ENCODE measurements at places on chromosomes 7 and 10.

- no peak for DNase-seq
These were observed 50.7 kb downstream of the MTURN start for GRCh38 chr7:30185496-30185895.

GRCh38 chr10:63634488-63635065, 113.4 kb downstream of the REEP3 start:
- DNase-seq: no peak

DNA sequence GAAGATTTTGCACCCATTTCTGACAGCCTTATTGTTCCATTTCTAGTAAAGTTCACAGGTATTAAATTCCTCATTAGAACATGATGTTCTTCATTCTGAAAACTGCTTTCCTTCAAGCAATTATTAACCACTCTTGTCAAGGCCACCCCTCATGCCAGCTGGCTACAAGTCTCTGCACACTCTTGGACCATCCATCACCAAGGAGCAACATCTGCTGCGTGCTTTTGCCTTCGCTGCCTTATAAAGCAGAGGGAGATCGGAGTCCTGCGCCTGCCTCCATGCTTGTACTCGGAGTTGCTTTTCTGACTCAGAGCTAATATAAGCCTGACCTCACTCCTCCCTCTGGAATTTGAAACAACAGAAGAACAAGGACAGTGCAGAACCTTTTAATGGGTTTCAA, 529.9 kb upstream of the DPP6 start:
- DNase-seq: no peak

- no peak for DNase-seq
These were observed 226.5 kb downstream of the NEBL start for GRCh38 chr10:20670579-20670978.

- no peak for DNase-seq
These were observed 1276.3 kb upstream of the AUTS2 start for GRCh38 chr7:68321776-68322496.

DNA sequence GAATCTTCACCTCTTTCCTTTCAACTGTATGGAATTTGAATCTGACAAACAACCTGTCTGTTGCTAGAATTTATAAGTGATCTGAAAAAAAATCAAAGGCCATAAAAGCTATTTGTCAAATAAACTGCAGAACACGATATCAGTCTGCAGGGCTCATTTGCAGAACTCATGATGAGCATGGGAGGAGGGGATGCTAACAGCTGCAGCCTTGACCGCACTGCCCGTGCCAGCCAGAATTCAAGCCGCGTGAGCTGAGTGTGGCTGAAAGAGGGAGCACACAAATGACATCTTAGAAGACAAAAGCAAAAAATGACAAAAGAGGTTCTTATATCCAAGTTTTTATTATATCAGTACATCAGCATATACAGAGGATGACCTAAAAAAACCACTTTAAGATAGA, 15.7 kb downstream of the LRRTM3 start:
- no peak for DNase-seq

GRCh38 chr10:80158126-80158525, 25.6 kb downstream of the PLAC9 start:
- no peak for DNase-seq

DNA sequence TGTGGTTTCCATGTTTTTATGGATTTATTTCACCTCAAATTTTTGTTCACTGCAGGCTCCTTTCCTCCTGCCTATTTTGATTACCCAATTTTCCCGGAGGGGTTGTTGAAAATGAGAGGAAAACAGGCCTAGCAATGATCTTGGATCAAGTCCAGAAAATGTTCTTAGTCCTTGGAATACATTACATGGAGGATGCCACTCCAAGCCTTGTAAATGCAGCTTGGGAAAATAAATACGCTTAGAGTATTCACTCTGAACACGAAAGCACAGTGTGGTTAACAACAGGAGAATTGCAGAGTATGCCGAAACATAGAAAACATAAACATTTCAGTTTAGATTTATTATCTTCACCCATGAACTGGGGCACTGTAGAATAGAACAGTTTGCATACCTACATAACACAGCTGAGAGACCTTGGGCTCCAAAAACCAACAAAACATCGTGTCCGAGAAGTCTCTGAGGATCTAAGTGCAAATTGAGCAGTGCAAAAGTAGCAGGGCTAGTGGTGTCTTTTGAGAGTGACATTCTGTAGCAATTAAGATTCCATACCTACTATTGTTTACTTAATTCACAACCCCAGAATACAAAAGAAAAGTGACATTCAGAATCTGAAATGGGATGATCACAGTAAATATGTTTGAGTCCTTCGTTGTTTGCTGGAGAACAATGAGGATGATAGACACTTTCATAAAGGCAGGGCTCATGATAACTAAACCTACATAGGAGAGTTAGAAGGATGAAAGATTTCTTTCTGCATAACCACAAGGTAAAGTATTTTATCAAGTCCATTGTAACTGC, 7.6 kb upstream of the CD36 start:
- no peak for DNase-seq

GRCh38 chr7:151549644-151550043, 29.9 kb upstream of the RHEB start:
- DNase-seq: no peak

- DNase-seq: peak; percentile 49
These were observed 56.4 kb upstream of the PFKP start for GRCh38 chr10:3010816-3011460.

DNA sequence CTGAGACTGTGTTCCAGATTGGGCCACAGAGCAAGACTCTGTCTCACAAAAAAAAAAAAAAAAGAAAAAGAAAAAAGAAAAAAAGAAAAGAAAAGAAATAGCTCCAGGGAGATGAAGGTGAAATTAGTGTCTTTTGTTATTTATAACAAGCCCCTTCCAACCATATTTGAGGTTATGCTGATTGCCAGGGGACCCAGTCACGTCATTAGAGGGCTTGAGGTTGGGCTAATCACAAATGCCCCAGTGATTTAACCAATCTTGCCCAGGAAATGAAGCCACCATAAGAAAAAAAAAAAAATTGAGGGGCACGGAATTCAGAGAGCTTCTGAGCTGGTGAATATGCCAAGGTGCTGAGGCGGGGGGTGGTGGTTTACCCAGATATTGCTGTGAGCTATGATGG, 11.3 kb upstream of the RNF216 start:
- no peak for DNase-seq

DNA sequence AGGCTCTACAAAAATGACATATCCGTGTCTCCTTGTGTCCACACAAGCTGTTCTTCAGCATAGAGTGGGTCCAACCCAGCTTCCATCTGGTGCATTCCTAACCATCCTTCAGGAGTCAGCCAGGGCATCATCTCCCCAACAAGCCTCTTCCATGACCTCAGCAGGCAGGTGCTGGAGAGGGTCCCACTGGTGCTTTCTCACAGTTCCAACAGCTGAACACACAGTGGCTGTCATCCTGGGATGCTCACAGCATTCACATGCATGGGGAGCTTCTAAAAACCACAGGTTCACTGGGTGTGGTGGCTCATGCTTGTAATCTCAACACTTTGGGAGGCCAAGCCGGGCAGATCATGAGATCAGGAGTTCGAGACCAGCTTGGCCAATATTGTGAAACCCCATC, 6.4 kb upstream of the CYP3A4 start:
- DNase-seq: no peak

- DNase-seq: no peak
These were observed 83.7 kb upstream of the EFCAB10 start for GRCh38 chr7:105664816-105665525.

- no peak for DNase-seq
These were observed 1.5 kb upstream of the CALML5 start for GRCh38 chr10:5500910-5501309.

- no peak for DNase-seq
These were observed 15.1 kb upstream of the SLC16A12 start for GRCh38 chr10:89550509-89550908.

DNA sequence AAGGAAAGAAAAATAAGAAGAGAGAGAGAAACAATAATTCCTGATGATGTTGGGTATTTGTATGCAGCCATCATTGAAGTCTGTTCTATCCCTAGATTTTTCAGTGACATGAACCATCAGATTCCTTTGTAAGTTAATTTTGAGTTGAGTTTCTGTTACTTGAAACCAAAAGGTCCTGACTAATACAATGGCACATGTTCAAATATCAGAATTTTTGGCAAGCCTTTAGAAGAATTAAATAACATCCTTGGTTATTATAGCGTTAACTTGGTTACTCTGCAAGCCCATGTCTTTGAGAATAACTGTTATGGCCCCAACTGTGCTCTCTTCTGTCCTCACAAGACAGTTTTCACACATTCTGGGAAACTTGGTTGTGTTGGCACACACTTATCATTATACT, 66.5 kb downstream of the SYPL1 start:
- DNase-seq: no peak

GRCh38 chr10:114313866-114314265, 74.8 kb downstream of the VWA2 start:
- no peak for DNase-seq

DNA sequence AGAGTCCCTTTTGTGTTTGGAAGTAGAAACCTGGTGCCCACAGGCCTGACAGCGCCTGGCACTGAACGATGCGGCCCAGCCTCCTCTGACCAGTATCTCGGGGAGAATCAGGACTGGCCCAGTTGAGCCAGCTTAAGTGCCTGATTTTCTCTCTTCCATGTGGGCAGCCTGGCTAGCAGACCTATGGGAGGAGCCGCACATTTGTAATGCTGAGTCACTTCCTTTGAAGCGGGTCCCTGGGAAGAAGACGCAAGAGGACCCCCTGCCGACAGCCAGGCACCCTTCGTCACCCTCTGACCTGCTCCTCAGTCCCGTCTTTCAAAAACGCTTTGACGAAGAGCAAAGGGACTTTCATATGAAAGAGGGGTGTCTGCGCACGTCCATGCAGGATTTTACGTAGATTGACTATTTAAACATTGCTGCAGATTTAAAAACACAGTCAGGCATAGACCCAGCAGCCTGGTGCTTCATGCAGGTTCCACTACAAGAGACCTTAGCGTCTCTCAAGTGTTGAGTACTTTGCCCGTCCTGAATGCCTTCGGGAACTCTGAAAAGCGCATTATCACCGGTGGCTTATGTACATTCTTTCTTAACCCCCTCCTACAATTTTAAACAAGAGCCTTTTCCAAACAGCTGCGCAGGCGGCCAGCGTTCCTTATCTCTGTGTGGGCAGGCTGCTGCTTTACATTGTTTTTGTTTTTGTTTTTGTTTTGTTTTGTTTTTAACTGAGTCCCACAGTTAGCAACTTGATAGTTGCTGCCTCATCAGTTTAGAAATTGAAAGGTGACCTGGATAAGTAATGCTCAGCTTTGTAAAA, 36.5 kb upstream of the AP5Z1 start:
- DNase-seq: no peak

DNA sequence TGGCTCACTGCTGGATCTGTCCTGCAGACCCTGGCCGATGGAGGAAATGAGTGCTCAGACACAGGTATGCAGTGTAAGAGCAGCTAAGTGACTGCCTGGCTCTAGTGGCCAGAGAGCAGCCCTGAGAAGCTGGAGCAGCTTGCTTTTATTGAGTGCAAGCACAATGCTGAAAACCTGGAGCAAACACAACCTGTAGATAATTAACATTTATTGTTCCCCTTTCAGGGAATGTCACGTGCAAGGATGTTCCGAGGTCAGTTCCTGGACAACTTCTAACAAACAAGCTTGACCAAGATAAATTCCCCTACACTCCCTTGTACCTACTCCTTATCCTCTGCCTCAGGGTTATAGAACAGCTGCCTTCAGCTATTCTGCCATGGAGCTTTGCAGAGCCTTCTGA, 31.3 kb downstream of the DDC start:
- no peak for DNase-seq

GRCh38 chr10:102627736-102628293, 16.5 kb upstream of the TRIM8 start:
- no peak for DNase-seq

GRCh38 chr10:73287441-73287840, 35.0 kb upstream of the MRPS16 start:
- DNase-seq: no peak

- no peak for DNase-seq
These were observed 205.4 kb downstream of the KCNMA1 start for GRCh38 chr10:77431980-77432797.

- no peak for DNase-seq
These were observed 26.8 kb downstream of the POLL start for GRCh38 chr10:101561068-101561915.

- no peak for DNase-seq
These were observed 4.0 kb downstream of the MORN4 start for GRCh38 chr10:97629289-97629688.

GRCh38 chr10:124740369-124741280, 3.6 kb downstream of the FAM53B start:
- no peak for DNase-seq

GRCh38 chr7:86788948-86789347, 145.2 kb downstream of the GRM3 start:
- DNase-seq: no peak

GRCh38 chr7:98879198-98879978, 1.1 kb downstream of the TRRAP start:
- DNase-seq: no peak

DNA sequence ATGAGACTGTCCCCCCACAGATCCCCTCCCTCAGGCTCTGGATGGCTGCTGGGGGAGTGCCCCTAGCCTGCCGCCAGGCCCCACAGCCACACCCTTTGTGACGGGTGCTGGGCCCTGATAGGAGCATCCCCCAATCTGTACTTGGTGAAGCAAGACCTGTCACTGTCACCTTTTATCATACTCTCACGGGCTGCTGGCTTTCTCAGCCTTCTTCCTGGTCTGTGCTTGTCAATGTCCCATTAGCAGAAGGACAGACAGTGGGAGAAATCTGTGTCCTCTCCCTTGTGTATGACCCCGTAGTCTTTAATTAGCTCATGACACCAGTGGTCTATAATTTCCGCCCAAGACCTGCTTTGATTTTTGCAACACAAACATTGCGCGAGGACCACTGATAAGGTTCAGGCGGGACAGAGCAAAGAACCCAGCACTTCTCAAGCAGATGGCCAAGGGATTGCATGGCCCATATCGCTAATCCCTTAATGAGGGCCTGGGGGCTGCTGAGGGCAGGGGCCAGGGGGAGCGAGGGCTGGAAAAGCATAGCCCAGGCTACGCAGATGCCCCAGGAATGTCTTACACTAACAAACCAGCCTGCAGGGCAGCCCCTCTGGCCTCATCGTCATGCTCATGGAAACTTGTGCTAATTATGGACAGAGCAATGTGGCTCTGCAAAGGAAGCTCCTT, 127.8 kb downstream of the PTPN20 start:
- DNase-seq: no peak

- DNase-seq: no peak
These were observed 14.6 kb downstream of the SVIL start for GRCh38 chr10:29620112-29620690.
